ENCODE measurements at places on chromosomes 13 and 19. TPM values are rescaled to one million over a fixed set of nuclear protein-coding genes. Genes with fewer than 3 reads are reported as not detected.
A peak's percentile ranks its signal among the peaks of the same experiment; 100 is the strongest.

- no peaks in the 10 kb centered on the region for H3K36me3 ChIP-seq
- H3K27ac ChIP-seq, result no peak overlapping the region
- H3K27me3 ChIP-seq, result no peaks in the 10 kb centered on the region
- no peak for DNase-seq
- no peak overlapping the region for H3K4me3 ChIP-seq
- no peaks in the 10 kb centered on the region for H3K4me1 ChIP-seq
Measured at GRCh38 chr13:38121267-38121666, 228.4 kb upstream of the UFM1 start.

DNA sequence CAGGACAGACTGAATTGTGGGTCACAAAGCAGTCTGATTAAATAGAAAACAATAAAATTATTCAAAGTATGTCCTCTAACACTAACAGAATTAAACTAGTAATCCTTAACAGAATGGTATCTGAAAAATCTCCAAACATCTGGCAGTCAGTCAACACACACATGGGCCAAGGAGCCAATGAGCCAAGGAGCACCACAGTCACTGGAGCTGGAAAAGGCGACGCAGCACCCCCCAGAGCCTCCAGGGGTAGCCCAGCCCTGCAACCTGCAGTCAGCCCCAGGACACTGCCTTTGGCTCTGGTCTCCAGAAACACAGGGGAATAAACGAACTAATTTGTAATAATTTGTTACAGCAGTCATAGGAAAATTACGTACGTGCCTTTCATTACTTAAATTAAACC is 12.3 kb downstream of the TUBGCP3 start:
- no peak overlapping the region for H3K4me3 ChIP-seq
- no peaks in the 10 kb centered on the region for H3K27me3 ChIP-seq
- H3K36me3 ChIP-seq, result peaks cover 17% of the 10 kb centered on the region
- H3K27ac ChIP-seq, result peak overlapping the region; percentile 8
- DNase-seq, result no peak

- peaks cover 10% of the 10 kb centered on the region for H3K27me3 ChIP-seq
- H3K36me3 ChIP-seq, result no peaks in the 10 kb centered on the region
- no peak overlapping the region for H3K27ac ChIP-seq
- no peak overlapping the region for H3K4me3 ChIP-seq
- no peaks in the 10 kb centered on the region for H3K4me1 ChIP-seq
Measured at GRCh38 chr13:112003396-112003795, 63.6 kb upstream of the SOX1 start.

DNA sequence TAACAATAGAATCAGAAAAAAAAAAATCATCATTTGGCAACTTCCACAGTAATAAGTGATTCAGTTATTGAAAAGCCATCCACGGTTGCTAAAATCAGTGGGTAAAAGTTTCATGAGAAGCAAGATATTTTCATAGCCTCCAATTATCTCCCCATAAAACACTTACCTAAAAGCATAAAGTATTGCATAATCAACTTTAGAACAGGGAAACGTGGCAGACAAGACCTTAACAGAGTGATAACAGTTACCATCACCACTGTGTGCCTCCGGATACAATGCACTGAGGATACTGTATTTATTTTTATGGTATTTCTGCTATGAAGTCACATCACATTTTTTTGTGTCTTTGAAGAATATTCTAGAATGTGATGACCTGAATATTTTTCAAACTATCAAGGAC is 37.0 kb downstream of the ABCC4 start:
- no peak overlapping the region for H3K27ac ChIP-seq
- no peak overlapping the region for H3K4me3 ChIP-seq
- no peaks in the 10 kb centered on the region for H3K4me1 ChIP-seq
- no peaks in the 10 kb centered on the region for H3K27me3 ChIP-seq
- DNase-seq, result no peak
- peaks cover 38% of the 10 kb centered on the region for H3K36me3 ChIP-seq

DNA sequence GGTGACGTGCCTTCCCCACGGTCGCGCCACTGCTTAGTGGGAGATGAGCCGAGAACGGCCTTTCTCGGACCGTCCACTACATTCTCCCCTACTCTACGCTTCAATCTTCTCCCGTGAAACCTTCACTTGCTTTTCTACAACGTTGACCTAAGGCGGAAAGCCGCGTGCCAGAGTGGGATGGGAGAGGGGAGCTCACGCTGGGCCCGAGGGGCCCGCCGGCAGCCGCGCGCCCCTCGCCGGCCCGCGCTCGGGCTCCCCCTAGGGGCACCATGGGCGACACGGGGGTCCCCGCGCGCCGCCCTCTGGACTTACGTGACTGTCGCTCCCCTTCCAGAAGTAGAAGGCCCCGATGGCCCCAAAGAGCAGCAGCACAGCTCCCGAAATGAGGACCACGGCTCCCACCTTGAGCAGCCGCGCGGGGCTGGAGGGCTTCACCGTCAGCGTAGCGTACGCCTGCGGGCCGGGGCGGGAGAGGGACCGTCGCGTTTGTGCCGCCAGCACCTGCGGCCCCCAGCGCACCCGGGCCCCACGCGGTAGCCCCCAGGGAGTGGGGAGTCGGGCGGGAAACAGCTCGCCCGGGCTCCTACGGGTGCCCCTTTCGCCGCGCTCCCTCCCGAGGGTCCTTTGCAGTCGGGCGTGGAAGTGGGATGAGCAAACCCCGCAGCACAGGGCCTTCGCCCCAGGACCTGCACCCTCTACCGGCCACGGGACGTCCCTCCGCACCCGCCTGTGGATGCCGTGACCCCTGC is 727 bp downstream of the CNMD start:
- H3K4me1 ChIP-seq, result peaks cover 5% of the 10 kb centered on the region
- no peak overlapping the region for H3K4me3 ChIP-seq
- DNase-seq, result peak; percentile 38
- H3K27me3 ChIP-seq, result peaks cover 48% of the 10 kb centered on the region

GRCh38 chr19:14577264-14577663 is 5.4 kb upstream of the NDUFB7 start:
- no peak overlapping the region for H3K4me3 ChIP-seq
- peak overlapping the region; percentile 53 for H3K27ac ChIP-seq
- H3K27me3 ChIP-seq, result no peaks in the 10 kb centered on the region
- no peaks in the 10 kb centered on the region for H3K36me3 ChIP-seq
- no peak for DNase-seq
- H3K4me1 ChIP-seq, result peaks cover 22% of the 10 kb centered on the region

GRCh38 chr19:11256189-11256588 is 6.1 kb downstream of the DOCK6 start:
- no peak overlapping the region for H3K27ac ChIP-seq
- H3K27me3 ChIP-seq, result peaks cover 10% of the 10 kb centered on the region

DNA sequence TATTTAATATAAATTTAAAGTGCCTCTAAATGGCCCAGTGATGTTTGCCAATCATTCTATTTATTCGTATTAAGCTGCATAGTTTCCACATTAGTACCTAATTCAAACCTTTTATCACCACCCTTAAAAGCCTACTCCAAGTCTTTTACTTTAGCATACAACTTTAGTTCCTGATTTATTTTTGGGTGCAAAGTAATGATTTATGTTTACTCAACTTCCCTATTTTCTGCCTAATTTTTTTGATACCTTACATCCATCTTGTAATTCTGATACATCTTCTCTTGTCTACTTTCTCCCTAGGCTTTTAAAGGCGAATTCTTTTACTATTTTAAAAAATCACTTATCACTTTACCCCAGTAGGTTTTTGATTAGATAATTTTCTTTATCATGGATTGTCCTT is 2651.1 kb upstream of the PCDH20 start:
- no peak overlapping the region for H3K4me3 ChIP-seq
- H3K36me3 ChIP-seq, result no peaks in the 10 kb centered on the region
- H3K27ac ChIP-seq, result no peak overlapping the region
- H3K4me1 ChIP-seq, result no peaks in the 10 kb centered on the region

DNA sequence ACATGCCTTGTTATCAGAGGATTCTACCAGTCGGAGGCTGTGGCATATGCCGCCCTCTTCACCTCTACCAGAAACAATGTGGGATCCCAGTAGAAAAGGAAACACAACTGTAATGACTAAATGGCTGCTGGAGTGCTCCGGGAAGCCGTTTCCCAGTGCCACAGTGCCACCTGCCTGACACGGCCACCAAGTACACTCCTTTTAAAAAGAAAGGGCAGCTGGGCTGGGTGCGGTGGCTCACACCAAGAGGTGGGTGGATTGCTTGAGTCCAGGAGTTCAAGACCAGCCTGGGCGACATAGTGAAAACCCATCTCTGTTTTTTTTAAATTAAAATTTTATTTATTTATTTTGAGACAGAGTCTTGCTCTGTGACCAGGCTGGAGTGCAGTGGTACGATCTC is 67.3 kb downstream of the TRPM4 start:
- H3K36me3 ChIP-seq, result no peaks in the 10 kb centered on the region
- H3K27ac ChIP-seq, result no peak overlapping the region
- no peak overlapping the region for H3K4me3 ChIP-seq
- DNase-seq, result peak; percentile 74
- peaks cover 4% of the 10 kb centered on the region for H3K27me3 ChIP-seq
- H3K4me1 ChIP-seq, result peaks cover 4% of the 10 kb centered on the region

DNA sequence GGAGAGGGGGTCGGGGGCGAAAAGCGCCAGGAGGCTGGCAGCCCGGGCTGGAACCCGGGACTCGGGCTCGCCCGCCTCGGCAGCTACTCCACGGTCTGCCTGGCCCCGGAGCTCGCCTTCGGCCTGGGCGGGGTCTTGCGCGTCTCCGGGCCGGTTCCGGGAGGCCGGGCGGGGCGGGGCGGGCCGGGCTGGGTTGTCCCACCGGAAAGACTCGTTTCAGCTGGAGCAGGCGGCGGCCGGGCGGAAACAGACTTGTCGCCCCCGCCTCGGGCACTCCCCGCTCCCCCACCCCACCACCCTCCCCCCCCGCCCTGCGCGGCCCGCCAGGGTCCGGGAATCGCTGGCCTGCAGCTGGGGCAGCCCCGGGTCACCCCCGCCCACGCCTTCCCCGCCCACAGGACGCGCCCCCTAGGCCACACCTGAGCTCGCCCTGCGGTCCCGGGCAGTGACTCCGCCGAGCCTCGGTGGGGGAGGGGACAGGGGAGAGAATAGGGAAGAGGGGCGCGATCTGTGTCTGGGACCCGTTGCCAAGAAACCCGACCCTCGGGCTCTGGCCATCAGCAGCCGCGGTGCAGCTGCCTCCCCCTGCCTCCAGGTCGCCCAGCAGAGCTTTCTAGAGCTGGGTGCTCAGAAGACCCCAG is 109.4 kb downstream of the KCTD15 start:
- no peaks in the 10 kb centered on the region for H3K36me3 ChIP-seq
- H3K27me3 ChIP-seq, result peaks cover 50% of the 10 kb centered on the region
- no peak overlapping the region for H3K4me3 ChIP-seq
- no peak overlapping the region for H3K27ac ChIP-seq

- H3K27ac ChIP-seq, result no peak overlapping the region
- DNase-seq, result no peak
- peaks cover 37% of the 10 kb centered on the region for H3K4me1 ChIP-seq
- no peak overlapping the region for H3K4me3 ChIP-seq
- H3K36me3 ChIP-seq, result no peaks in the 10 kb centered on the region
- no peaks in the 10 kb centered on the region for H3K27me3 ChIP-seq
Measured at GRCh38 chr13:48181482-48182145, 51.4 kb upstream of the ITM2B start.

- peaks cover 18% of the 10 kb centered on the region for H3K27me3 ChIP-seq
- no peak for DNase-seq
- no peak overlapping the region for H3K4me3 ChIP-seq
- no peak overlapping the region for H3K27ac ChIP-seq
- H3K4me1 ChIP-seq, result no peaks in the 10 kb centered on the region
Measured at GRCh38 chr19:54041969-54042606, 21.6 kb downstream of the VSTM1 start.

DNA sequence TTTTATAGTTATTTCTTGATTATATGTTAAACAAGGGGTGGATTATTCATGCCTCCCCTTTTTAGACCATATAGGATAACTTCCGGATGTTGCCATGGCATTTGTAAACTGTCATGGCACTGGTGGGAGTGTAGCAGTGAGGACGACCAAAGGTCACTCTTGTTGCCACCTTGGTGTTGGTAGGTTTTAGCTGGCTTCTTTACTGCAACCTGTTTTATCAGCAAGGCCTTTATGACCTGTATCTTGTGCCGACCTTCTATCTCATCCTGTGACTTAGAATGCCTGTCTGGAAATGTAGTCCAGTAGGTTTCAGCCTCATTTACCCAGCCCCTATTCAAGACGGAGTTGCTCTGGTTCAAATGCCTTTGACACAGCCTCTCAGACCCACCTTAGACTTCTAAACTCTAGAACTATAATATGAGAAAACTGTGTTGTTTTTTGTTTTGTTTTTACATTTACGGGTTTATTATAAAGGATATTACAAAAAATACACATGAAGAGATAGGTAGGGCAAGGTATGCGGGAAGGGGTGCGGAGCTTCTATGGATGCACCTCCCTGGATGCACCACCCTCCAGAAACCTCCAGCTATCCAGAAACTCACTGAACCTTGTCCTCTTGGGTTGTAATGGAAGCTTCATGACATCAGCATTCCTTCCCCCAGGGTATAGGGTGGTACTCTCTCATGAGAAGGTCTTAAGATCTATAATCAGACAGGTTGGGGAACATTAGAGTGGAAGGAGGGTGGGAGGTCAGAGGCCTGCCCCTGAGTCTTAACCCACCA is 15.8 kb upstream of the SPRYD7 start:
- no peak for DNase-seq
- no peaks in the 10 kb centered on the region for H3K4me1 ChIP-seq
- H3K4me3 ChIP-seq, result no peak overlapping the region
- no peaks in the 10 kb centered on the region for H3K36me3 ChIP-seq
- H3K27ac ChIP-seq, result no peak overlapping the region

- H3K27ac ChIP-seq, result no peak overlapping the region
- no peak overlapping the region for H3K4me3 ChIP-seq
- DNase-seq, result no peak
- peaks cover 51% of the 10 kb centered on the region for H3K27me3 ChIP-seq
- H3K4me1 ChIP-seq, result peaks cover 7% of the 10 kb centered on the region
Measured at GRCh38 chr19:35862528-35862927, 5.8 kb downstream of the KIRREL2 start.

DNA sequence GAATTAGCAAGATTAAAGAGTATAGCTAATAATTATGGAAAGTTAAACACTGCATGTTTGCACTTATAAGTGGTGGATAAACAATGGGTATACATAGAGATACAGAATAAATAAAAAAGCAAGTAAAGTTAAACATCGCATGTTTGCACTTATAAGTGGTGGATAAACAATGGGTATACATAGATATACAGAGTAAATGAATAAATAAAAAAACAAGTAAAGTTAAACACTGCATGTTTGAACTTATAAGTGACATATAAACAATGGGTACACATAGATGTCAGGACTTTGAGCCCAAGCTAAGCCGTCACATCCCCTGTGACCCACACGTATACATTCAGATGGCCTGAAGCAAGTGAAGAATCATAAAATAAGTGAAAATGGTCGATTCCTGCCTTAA is 1533.3 kb upstream of the SPRY2 start:
- H3K4me1 ChIP-seq, result no peaks in the 10 kb centered on the region
- H3K4me3 ChIP-seq, result no peak overlapping the region
- H3K36me3 ChIP-seq, result no peaks in the 10 kb centered on the region
- H3K27ac ChIP-seq, result no peak overlapping the region

Gene B3GNT8
- total RNA-seq, result not detected

Gene UHRF1
- 151 TPM for total RNA-seq

Gene GARIN5A
- total RNA-seq, result 0.58 TPM

Gene CIRBP
- total RNA-seq, result 123 TPM

Gene EIF3K
- total RNA-seq, result 269 TPM

Gene LRRC63
- total RNA-seq, result 0.67 TPM

Gene EPS8L1
- 2.2 TPM for total RNA-seq

Gene SYT5
- 0.37 TPM for total RNA-seq

Gene KRTDAP
- not detected for total RNA-seq

Gene NBEA
- 0.44 TPM for total RNA-seq
